ENCODE measurements at places on chromosomes 3 and 15.

DNA sequence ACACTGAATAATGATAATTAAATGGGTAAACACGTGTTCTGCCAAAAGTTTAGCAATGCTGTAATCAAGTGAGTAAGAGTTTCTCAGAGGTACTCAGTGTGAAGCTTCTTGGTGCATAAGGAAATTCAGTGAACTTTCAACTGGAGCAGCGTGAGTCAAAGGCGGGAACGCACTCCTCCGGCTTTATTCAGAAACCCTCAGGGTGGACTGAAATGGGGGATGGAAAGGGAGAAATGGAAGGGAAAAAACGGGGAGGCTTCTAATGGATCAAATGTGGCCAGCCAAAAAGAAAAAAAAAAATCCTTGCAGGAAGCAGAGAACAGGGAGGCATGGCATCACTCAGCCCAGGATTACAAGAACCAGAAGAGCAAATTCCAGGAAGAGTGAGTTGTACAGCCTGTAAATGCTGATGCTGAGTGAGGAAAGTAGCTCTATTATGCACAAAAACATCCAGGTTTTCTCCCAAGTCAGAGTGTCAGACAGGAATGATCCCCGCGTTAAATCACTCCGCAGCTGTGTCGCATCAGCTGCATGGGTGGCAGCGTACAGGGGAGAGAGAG is 85.3 kb downstream of the ASB7 start:
- DNase-seq = peak; percentile 91

GRCh38 chr3:126959921-126960603 is 22.9 kb upstream of the PLXNA1 start:
- DNase-seq = no peak

- DNase-seq = no peak
These were observed 28.6 kb upstream of the PLXNA1 start for GRCh38 chr3:126954141-126954842.

- no peak for DNase-seq
These were observed 37.0 kb downstream of the SEMA6D start for GRCh38 chr15:47754312-47754711.

DNA sequence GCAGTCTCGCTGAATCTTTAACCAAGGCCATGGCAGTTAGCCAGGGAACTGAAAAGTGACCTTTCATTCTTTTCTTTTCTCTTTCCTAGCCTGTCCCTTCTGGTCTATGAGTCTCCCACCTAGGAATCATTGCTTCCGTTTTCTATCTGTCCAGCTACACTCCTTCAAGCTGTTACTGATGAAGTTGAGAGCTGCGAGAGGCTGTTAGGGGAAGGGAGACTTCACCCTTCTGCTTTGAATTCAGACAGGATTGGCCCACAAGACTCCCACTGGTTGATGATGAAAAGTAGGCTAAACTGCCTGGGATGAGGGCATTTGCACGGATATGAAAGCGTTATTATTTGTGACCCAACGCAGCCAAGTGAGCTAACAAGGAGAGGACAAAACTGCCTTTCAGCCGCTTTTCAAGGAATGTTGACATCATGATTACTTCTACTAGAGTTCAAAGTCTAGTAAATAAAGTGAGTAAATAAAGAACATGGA is 30.2 kb downstream of the EIF4E3 start:
- no peak for DNase-seq
